IMR-90 (cell line): ENCODE measurements at places on chromosomes 3 and 15.

DNA sequence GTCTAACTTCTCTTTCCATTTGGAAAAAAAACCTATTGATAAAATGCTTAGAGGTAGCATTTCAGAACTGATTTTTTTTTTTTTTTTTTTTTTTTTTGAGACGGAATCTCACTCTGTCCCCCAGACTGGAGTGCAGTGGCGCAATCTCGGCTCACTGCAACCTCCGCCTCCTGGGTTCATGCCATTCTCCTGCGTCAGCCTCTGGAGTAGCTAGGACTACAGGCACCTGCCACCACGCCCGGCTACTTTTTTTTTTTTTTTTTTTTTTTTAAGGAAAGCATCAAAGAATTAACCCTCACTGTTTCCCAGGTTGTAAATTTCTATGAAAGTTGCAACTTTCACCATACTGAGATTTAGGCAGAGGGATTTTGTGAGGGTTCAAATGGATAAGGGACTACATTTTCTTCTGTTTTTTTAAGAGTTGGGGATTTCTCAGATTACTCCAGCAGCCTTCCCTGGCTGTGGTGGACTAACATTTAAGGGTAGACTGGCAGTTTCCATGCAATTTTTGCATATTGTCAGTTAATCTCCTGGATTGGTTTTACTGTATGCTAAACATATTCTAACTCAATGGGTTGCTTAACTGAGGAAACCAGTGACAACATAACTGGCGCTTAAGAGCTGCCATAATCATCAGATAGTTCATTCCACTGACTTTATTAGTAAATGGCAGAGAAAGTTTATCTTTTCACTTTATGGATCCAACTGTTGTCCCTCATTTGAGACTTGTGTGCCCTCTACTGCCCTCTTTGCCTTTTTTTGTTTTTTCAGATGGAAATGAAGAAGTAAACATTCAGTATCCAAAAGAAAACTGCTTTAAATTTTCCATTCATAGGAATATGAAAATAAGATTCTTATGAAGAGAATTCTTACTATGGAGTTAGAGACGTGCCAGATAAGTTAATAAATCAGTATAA, 93.7 kb downstream of the NPTN start:
- H3K27ac ChIP-seq: no peak overlapping the region
- no peak overlapping the region for H3K4me3 ChIP-seq
- H3K27me3 ChIP-seq: no peaks in the 10 kb centered on the region

- H3K27ac ChIP-seq: no peak overlapping the region
- peak; percentile 53 for DNase-seq
- peaks cover 8% of the 10 kb centered on the region for H3K4me1 ChIP-seq
- H3K36me3 ChIP-seq: no peaks in the 10 kb centered on the region
These were observed 53.1 kb upstream of the GK5 start for GRCh38 chr3:142278451-142278850.

DNA sequence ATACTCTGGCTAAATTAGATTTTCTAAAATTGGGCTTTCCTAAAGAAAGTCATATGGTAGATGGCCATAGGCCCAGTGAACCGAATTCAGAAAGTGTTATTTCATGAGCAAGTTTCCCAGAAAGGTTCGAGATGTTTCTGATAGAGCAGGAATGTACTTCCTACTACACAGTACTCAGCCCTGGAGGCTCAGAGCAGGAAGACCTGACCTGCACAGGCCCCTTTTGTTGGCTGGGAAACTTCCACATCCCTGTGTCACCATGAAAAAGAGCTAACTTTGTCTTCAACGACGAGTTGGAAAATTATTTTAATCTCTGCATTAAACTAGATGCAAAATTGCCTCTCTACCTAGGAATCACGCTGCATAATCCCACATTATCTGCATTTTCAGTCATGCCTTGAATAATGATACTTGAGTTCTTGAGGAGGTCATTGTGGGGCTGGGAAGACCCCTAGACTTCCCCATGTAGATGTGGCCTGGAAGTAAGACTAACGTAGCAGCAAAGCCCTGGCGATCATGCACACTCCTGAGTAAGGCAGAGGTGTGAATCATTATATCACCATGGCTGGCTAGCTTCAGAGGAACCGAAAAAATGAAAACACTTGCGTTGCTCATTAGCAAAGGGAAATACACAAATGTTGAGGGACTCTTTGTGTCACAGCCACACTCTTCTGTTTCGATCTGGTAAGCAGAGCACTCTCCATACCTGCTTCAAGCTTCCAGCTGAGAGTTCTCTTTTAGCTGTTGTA, 47.1 kb downstream of the CMTM7 start:
- no peak for DNase-seq
- peaks cover 2% of the 10 kb centered on the region; the same call in 1 of the 2 replicates for H3K4me1 ChIP-seq
- no peaks in the 10 kb centered on the region for H3K36me3 ChIP-seq
- no peak overlapping the region for H3K4me3 ChIP-seq
- no peaks in the 10 kb centered on the region for H3K27me3 ChIP-seq
- H3K27ac ChIP-seq: no peak overlapping the region

- H3K4me1 ChIP-seq: no peaks in the 10 kb centered on the region
- H3K27ac ChIP-seq: no peak overlapping the region
- H3K27me3 ChIP-seq: no peaks in the 10 kb centered on the region
- no peak for DNase-seq
These were observed 282.6 kb upstream of the MCTP2 start for GRCh38 chr15:93948726-93949125.

- no peak for DNase-seq
- H3K27me3 ChIP-seq: peaks cover 5% of the 10 kb centered on the region
These were observed 16.7 kb downstream of the PDIA5 start for GRCh38 chr3:123083383-123084124.
